Stimulated activated CD4-positive, alpha-beta T cell treated with anti-CD3 and anti-CD28 coated beads, Interleukin-4, amount 100 ng/mL, for 1 hour (primary cell): ENCODE measurements at places on chromosomes 7 and 10.

GRCh38 chr10:56586461-56586891, 225.4 kb upstream of the ZWINT start:
- no peak for DNase-seq

DNA sequence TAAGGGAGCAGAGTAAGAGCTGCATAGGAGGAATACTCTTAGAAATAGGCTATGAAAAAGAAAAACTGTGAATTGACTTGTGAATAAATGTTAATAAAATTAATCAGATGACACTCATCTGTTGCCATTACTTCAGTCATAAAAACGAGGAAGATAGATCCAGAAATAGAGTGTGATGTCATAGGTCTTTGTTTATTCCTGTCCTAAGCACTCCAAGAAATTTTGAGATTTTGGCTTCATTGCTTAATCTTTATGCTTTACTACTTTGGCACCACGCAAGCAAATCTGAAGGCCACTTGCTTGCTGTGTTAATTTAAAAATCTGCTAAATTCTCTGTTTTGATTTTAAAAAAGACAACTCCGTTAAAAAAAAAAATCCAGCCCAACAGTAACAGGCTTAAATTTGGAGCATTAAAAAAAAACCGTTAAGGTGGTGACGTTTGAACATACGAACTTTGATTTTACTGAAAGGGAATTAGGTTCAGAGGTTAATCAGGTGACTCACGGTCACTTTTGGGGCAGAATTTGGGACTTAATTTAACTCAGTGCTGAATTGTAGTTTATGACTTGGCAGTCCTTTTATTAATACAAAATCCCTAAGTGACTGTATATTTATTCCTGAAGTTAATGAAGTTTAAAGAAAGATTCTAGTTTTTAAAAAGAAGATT, 3.4 kb downstream of the IFRD1 start:
- DNase-seq, result no peak

DNA sequence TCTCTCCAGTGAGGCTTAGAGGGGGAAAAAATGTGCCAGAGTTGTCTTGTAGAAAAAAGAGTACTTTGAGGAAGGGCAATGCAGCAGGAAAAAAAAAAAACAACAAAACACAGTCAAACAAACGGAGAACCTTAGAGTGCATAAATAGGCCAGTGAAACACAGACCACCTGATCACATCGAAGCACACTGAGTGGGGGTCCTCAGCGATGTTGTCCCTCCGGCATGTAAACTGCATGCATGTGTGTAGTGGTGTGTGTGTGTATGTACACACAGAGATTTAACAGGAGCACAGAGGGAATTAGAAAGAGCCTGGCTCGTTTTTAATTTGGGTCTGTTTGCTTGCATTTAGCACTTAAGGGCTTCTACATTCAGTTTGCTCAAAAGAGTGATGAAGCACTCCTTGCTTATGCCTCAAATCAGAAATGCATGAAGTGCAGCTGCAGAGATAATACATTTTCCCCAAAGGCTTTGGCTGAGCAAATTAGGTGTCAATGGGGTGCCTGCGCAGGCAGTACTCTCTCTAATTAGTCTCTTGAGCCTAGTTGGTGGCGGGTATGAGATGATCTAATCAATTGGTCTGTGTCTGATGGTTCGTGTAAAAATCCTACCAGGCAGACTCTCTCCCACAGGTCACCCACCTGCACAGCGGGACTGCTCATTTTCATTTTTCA, 62.7 kb upstream of the FZD1 start:
- no peak for DNase-seq

- no peak for DNase-seq
These were observed 211.5 kb downstream of the CREB5 start for GRCh38 chr7:28623863-28624262.

DNA sequence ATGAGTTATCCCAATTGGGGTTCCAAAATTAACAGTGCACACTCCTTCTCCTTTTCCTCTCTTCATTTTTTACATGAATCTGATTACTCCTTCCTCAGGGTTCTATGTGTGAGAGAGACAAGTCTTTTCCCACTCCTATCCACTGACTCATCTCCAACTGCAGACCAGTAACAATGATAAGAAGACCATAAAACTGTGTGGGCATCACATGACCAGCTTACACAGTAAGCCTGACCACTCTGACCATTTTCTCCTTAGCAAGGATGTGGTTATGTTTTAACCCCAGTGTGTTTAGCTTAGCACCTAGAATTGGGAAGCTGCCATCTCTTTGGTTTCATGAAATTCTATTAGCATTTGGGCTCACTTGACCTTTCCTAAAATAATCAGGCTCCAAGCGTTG, 145.0 kb upstream of the CALCR start:
- no peak for DNase-seq

DNA sequence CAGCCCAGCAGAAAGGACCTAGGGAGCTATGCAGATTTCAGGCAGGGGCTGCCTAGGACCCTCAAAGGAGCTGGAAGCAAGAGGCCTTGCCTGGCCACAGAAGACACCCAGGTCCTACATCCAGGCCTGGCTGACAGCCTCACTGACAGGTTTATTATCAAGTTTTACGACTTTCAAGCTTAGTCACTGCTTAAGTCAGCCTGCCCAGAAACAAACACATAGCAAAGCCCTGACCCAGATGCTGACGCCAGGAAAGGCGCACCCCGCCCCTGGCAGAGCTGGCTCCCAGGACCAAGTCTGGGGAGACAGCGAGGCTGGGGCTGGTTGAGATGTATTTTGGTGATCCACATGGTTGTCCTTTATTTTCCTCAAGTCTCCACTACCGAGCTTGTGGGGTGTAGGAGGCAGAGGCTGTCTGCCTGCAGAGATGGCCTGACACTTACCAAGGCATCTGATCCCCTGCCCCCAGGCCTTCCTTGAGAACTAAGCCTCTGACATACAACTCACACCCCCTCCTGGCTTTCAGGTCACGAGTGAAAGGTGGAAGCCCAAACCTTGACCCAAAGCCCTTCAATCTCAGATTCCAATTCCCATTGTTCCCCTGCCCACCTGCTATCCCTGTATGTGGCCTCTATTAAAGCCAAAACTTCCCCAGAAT, 80.7 kb upstream of the EMX2 start:
- no peak for DNase-seq

DNA sequence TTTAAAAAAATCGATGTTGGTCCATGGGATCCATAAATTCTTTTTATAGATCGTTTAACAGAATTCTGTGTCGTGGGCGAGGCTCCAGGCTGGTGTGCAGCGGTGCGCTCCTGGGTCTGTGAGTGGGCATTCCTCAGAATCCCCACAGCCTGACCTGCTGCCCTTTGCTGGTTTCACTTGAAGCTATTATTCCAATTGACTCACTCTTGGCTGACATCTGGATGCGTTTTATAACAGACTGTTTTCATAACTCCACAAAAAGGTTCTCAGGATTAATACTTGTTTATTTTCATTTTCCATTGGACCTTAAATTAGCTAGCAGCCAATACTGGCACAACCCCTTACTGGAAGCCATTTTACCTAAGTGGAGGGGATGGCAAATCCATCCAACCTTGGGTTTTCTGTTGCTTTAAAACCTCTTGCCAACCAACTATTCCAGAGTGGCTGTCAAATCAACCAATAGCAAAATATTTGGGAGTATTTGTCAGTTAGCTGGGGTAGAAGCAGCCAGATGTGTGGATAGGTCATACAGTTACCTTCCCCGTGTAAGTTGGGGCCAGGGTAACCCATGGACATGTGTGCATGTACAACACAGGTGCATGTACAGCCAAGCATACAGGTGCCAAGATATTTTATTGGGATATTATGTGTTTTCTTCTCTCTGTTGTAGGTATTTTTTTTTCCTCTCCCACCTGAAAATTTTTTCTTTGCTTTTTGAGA, 160.7 kb upstream of the ZNF32 start:
- DNase-seq, result no peak

DNA sequence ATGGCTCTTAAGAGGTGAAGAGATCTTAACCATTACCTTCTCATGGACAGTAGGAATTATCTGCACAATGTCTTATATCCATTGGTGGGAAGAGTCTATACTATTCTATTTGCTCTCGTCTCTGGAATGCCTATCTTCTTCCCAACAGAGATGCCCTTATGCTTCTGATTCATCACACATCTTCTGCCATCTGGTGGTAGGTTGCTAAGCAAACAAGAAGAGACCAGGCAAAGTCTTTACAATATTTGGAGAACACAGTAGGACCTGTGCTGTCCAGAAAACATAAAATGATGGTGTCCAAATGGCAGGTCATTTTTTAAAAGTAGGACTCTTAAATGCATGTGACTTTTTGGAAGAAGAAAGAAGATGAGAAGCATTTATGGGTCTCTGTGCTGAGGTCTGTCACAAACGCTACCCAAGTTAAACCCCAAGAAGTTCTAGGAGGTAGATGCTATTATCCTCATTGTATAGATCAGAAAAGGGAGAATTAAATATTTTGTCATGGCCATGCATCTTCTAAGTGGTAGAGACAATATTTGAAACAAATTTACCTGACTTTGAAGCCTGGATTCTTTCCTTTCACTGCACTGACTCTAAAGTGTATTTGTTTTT, 67.8 kb upstream of the NXPH1 start:
- DNase-seq, result no peak

DNA sequence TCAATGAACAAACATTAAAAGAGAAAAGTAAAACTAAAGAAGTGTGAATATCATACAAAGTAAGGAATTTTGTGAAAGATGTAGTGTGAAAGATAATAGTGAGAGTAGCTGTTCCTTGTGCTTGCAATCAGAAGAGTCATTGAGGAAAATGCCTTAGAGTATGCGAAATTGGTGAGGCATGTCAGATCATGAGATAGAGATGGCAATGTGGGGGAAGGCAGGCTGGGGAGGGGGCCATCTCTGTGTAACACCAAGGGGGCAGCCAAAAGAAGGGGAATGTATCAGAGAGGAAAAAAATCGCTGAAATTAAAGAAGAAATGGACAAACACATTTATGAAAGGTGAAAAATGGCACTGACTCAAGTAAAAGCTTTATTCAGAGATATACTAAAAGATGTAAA, 19.6 kb upstream of the PRKAR2B start:
- no peak for DNase-seq

DNA sequence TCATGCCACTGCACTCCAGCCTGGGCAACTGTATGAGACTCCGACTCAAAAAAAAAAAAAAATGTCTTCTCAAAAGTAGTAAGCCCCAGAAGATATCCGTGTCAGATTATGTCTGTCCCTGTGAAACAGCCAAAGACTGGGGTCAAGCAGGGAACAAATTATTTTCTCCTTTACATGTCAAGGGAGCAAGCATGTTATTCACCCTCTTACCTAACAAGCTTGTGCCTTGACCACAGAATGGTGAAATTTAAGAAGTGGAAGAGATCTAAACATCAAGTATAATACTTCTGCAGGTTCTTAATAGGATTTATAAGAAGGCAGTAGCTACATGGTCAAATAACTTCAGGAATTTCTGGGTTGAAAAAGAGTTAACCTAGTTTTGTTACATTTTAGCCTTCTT, 187.9 kb downstream of the ZNF365 start:
- no peak for DNase-seq

GRCh38 chr10:29613791-29614190, 21.0 kb downstream of the SVIL start:
- no peak for DNase-seq

DNA sequence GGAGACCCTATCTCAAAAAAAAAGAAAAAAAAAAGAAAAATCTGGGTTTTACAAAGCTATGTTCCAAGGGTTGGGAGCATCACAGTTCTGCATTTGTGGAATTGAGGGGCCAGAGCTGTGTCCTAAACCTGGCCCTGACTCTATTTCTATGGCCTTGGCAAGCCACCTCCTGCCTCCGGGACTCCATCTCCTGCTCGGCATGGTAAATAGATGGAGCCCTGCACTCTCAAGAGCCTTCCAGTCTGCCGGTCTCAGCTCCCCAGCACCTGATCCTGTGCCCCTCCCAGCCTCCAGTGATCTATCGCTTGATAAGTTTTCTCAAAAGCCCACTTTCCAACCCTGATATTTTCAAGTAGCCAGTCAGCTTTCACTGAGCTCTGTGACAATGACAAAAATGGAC, 43.0 kb downstream of the KCNH2 start:
- DNase-seq, result no peak

DNA sequence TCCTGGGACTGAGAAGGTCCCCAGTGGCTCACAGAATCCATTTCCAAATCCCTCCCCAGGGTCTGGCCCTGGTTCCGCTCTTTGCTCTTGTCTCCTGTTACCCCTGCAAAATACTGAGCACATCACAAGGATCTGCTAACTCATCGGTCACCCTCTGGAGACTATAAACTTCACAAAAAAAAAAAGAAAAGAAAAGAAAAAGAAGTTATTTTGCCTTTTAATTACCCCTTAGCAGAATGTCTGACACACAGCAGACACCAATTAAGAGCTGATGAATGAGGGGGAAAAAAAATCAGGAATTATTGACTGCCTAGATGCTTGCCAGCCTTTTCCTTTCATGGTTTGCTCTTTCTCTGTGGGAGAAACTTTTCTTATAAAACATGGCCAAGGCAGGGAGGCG, 578.7 kb downstream of the GRID1 start:
- no peak for DNase-seq

DNA sequence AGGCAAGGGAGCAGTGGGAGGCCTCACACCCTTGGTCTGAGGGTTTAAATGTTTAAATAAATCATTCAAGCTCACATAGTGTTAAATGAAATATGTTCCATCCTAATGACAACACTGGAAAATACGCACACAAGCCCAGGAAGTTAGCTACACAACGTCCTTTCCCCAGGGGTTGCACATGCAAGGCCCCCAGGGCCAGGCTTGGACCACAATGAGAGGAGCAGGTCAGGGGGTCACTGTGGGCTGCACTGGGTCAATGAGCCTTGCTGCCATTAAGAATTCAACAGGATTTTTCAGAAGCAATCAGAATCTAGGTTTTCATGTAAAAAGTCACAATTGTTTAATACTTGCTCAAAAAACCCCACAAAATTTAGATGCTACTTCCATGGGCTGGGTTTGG, 64.9 kb upstream of the ADCY1 start:
- no peak for DNase-seq
